ENCODE measurements at places on chromosomes 13 and 19.

DNA sequence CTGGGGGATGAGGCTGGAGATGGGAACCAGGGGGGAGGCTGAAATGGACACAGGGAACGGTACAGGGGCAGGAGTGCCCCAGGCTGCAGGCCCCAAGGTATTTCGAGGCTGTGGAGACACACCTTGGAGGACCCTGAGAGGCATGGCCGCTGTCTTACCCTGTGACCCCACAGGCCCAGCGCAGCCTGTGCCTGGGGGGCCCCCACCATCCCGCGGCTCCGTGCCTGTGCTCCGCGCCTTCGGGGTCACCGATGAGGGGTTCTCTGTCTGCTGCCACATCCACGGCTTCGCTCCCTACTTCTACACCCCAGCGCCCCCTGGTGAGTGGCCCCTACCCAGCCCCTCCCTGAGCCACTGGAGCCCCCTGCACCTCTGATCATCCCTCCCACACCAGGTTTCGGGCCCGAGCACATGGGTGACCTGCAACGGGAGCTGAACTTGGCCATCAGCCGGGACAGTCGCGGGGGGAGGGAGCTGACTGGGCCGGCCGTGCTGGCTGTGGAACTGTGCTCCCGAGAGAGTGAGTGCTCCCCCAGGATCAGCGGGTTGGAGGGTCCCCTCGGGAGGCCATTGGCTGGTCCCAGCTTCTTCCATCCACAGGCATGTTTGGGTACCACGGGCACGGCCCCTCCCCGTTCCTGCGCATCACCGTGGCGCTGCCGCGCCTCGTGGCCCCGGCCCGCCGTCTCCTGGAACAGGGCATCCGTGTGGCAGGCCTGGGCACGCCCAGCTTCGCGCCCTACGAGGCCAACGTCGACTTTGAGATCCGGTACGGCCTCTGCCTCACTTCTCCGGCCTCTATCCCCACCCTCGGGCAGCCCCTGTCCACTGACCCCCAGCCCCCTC, 16.9 kb upstream of the SPIB start:
- DNase-seq, result no peak

- DNase-seq, result no peak
Observed at GRCh38 chr19:3642987-3643673, 16.5 kb upstream of the CACTIN start.

DNA sequence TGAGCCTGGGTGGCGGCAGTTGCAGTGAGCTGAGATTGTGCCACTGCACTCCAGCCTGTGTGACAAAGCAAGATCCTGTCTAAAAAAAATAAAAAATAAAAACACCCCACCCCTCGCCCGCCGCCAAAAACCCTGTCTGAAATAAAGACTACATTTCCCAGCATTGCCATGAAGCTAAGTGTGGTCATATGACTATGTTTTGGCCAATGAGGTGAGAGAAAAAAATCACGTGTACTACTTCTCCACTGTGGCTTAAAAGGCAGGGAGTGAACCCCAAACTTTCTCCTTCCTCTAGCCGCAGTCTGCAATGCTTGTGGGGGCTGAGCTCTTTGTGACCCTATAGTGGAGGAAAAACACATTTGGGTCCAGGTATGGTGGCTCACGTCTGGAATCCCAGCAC, 54.9 kb downstream of the COLGALT1 start:
- no peak for DNase-seq

GRCh38 chr13:74219566-74219965, 85.4 kb upstream of the KLF12 start:
- no peak for DNase-seq

All from skeletal muscle cell (primary cell).